ENCODE measurements at places on chromosomes 11 and 22.

GRCh38 chr11:128881221-128881620 is 9.9 kb upstream of the KCNJ5 start:
- no peak for DNase-seq

GRCh38 chr11:8733852-8734251 is 51.3 kb downstream of the RPL27A start:
- no peak for DNase-seq

- DNase-seq = no peak
These were observed 19.4 kb upstream of the TMA7B start for GRCh38 chr22:39940757-39941305.

DNA sequence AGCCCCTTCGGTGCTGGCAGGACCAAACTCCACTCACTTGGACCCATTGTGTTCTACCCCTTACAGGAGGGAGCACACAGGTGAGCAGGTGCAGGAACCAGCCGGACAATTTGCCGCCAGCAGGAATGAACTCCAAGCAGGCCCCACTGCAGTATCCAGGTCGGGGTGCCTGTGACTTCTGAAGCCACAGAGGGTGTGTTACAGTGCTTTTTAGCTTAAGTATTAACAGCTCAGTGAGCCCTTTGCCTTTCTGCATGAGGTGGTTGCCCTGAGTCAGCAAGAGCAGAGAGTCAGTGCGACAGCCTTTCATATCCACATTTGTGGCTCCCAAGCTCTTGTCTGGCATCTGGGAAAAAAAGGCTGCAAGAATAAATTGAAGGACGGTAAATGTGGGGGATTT is 366.6 kb upstream of the LRRC4C start:
- no peak for DNase-seq

DNA sequence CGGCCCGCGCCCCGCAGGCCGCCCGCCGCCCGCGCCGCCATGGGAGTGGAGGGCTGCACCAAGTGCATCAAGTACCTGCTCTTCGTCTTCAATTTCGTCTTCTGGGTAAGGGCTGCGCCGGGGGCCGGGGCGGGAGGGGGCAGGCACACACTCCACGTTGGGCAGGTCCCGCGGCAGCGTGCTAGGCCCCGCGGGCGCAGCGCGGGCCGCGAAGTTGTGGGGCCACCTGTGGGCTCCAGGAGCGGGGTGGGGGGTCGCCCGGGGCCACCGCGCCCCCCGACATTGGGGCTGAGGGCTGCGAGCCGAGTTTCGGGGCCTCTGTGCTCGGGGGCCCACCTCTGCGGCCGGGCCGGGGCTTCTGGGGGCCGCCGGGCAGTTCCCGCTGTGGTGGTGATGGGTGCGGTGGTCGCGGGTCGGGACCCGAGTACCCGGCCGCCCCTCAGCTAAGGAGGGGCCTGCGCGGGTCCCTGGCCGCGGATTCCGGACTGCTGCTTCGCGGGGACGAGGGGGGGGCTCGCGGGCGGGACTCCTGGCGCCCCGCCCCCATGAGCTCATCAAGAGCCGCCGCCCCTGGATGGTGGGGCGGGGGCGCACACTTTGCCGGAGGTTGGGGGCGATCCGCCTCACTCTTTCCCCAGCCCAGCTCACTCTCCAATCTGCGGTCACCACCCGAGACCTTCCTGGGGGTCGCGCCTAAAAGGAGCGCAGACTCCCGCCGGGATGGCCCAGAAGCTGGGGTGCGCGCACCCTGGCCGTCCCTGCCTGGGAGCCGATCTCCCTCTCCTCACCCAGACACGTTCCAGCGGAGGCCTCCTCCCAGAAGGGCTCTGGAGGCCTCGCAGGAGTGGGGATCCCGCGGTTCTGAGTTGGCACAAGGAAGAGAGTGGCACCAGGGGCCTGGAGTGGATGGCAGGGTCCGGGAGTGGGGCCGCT is 667 bp downstream of the CD81 start:
- peak; percentile 49 for DNase-seq

- DNase-seq = no peak
These were observed 825.0 kb upstream of the CHORDC1 start for GRCh38 chr11:91047882-91048281.

DNA sequence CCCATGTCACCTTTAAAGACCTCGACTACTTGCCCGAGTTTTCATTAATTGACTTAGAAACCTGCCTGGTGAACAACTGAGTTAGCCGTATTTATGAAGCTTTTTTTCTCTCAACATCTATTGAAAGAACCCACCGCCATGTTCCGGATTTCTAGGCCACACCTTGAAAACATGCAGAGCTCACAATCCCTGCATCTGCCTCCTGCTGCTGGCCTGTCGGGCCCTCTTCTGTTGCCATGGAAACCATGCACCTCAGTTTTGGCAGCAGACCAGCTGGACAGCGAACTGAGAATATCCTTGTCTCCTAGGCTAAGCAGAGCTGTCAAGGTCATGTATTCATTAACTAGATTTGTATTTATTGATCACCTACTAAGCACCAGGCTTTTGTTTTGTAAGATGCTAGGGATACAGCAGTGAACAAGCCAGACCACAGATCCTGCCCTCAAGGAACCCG is 4.3 kb upstream of the PATZ1 start:
- no peak for DNase-seq

DNA sequence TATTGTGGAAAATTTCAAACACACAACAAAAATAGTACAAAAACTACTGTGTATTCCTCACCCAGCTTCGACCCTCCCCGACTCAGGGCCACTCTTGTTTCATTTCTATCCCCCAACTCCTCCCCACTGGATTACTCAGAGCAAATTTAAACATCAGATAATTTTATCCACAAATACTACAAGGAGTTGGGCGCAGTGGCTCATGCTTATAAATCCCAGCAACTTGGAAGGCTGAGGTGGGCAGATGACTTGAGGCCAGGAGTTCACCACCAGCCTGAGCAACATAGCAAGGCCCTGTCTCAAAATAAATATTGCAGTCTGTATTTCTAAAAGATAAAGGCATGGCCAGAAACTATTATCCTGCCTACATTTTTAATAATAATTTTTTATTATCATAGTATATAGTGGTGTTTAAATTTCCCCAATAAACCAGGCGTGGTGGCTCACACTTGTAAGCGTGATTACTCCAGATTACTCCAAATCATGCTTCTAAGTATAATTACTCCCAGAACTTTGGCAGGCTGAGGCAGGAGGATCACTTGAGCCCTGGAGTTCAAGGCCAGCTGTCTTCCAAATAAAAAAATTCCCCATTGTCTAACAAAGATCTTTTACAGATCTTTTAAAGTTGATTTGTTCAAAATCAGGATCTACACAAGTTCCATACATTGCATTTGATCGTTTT is 39.8 kb downstream of the LRRC32 start:
- DNase-seq = no peak

DNA sequence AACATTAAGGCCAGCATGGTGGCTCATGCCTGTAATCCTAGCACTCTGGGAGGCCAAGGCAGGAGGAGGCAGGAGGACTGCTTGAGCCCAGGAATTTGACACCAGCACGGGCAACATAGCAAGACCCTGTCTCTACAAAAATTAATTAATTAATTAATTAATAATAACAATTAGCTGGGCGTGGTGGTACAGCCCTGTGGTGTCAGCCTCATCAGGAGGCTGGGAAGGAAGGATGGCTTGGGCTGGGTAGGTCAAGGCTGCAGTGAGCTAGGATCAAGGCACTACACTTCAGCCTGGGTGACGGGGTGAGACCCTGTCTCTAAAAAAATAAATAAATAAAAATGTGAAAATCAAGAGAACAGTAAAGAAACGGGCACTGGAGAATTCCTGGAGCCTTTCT is 1.4 kb downstream of the ARFGAP3 start:
- no peak for DNase-seq

DNA sequence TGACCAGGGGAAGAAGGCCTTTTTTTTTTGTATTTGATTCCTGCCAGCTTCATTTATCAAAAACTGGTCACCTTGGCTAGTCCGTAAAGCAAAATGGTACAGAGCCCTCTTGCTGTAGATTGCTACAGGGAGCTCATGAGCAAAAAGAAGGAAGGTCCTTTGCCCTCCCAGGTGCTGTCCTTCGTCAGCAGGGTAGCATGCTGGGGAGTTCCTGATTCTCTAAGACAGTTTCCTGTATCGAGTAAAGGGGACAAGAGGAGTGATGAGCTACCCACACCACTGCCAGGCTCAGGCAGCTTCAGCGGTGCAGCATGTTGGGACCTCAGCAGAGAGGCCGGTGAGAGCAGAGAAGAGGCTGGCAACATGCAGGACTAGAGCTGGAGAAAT is 67.8 kb upstream of the CSNK2A3 start:
- no peak for DNase-seq

DNA sequence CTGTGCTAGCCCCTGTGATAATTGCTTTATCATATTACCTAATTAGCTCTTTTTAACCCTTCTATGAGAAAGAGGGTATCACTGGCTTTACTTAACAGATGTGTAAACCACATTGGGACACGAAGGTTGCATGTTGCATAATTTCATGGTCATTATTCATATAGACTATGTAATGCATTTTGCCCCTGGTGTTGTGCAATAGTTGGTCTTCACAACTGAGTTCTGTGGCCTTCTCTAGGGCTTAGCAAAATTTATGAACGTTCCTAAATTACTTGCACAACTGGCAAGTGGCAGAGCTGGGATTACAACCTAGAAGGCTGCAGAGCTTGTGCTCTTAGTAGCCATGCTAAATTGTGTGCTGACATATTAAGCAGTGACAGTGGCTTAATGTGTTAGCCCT is 34.6 kb upstream of the PDGFD start:
- DNase-seq = no peak

DNA sequence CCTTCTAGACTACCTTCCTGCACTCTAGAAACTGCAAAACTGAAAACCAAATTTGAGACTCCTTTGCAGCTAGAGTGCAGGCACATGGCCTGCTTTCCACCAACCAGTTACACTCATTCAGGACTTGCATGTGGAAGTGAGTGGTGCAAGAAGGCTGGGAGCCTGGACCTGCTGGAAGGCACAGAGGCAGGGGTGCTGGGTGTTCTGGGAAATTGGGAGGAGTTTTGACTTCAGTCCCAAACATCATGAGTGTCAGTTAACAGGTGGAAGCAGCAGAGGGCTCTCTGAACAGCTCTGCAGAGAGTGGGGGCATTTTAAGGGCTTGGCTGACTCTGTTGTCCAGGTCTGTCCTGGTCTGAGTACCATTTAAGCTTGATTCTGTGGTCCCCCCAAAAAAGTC is 49.3 kb upstream of the SYT13 start:
- no peak for DNase-seq

DNA sequence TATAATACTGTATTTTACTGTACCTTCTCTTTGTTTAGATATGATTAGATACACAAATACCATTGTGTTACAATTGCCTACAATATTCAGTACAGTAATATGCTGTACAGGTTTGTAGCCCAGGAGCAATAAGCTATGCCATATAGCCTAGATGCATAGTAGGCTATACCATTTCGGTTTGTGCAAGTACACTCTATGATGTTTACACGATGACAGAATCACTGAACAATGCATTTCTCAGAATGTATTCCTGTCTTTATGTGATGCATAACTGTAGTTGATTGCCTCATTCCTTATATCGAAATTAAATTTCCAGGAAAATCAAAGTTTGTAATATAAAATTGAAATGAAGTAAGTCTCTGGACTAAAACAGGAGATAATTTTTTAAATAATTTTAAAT is 49.3 kb upstream of the OR5P2 start:
- no peak for DNase-seq

- no peak for DNase-seq
These were observed 25.5 kb downstream of the SLC5A12 start for GRCh38 chr11:26696330-26696729.

- no peak for DNase-seq
These were observed 103.2 kb downstream of the MICAL3 start for GRCh38 chr22:17920992-17921650.

DNA sequence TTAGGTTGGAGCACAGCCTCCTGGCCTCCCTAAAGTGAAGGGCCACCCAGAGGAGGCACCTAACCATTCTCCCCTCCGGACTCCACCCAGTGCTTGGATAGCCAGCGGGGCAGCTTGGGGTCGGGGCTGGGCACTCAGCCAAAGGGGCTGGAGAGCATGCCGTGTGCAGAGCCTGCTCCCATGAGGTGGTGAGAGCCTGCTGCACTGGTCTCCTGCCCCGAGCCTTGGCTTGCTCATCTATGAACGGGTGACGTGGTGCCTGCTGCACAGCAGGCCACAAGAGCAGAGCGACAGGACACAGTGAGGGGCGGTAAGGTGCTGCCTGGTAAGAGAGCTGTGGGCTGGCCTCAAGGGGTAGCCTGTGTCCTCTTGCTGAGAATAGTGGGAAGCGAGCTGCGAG is 14.0 kb upstream of the CCDC188 start:
- DNase-seq = no peak

DNA sequence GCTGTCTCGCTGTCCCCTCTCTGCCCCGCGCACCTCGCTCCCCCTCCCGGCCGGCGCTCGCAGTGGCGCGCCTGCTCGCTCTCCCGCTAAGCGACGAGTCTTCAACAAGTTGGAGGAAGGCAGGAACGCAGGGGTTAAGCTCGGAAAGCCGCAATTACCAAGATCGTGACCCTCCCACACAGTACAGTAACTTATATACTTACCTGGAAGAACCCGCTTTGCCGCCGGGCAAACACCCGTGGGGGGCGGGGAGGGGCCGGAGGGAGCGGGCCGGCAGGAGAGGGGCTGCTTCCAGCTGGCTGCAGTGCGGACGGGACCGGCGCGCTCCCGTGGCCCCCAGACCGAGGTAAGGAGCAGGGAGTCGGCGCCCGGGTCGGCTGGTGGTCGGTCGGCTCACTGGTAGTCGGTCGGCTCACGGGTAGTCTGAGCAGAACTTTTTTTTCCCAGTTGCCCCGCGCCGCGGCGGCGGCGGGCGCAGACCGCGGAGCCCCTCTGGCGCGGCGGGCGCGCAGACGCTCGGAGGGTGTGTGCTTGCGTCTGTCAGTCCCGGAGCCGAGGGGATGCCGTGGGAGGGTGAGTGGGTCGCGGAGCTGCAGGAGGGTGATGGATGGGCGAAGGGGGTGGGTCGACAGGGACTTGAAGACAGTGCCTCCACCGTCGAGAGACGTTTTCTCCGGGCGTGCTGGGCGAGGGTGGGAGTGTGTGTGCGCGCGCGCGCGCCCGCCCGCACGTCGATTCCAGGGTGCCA is 101.2 kb upstream of the HSD17B12 start:
- DNase-seq = no peak

- no peak for DNase-seq
These were observed 38.5 kb downstream of the TIMP3 start for GRCh38 chr22:32839831-32840584.

DNA sequence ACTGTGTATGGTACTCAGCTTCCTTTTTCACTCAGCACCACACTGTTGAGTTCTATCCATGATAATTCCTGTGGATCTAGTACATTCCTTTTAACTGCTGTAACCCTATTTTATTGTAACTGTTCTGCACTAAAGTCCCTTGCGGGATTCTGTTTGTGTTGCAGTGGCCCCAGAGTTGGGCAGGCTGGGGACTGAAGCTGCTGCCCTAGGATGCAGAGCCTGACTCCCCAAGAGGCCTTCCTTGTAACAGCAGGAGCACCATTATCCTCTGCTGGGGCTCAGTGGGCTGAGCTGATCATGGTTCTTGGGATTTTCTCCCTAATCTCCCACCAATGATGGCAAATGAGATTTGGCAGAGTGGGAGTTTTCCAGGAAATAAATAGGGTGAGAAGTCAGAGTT is 77.7 kb downstream of the CABIN1 start:
- no peak for DNase-seq
